ENCODE measurements at places on chromosomes 4 and X. TPM values are rescaled to one million over a fixed set of nuclear protein-coding genes. Genes with fewer than 3 reads are reported as not detected.

TSPAN6 gene
- total RNA-seq = 87.5 TPM

EDA gene
- 59.0 TPM for total RNA-seq

ABLIM2 gene
- total RNA-seq = 1.6 TPM

TGIF2LX gene
- not detected for total RNA-seq

BTC gene
- total RNA-seq = 0.24 TPM

CHIC1 gene
- 8.2 TPM for total RNA-seq

FAM50A gene
- total RNA-seq = 91.2 TPM

MPC1L gene
- total RNA-seq = not detected

USP51 gene
- total RNA-seq = 20.3 TPM

TBX22 gene
- total RNA-seq = 0.88 TPM

GRCh38 chr4:173763389-173763788, 233.4 kb upstream of the HAND2 start:
- no peaks in the 10 kb centered on the region for H3K27me3 ChIP-seq
- DNase-seq = no peak
- no peak overlapping the region for H3K27ac ChIP-seq
- no peaks in the 10 kb centered on the region for H3K4me1 ChIP-seq
- no peak overlapping the region for H3K4me3 ChIP-seq
- no peaks in the 10 kb centered on the region for H3K36me3 ChIP-seq

- no peaks in the 10 kb centered on the region for H3K4me1 ChIP-seq
- no peak for DNase-seq
- no peaks in the 10 kb centered on the region for H3K27me3 ChIP-seq
- H3K4me3 ChIP-seq = no peak overlapping the region
- H3K27ac ChIP-seq = no peak overlapping the region
Measured at GRCh38 chr4:14087921-14088320, 460.4 kb upstream of the BOD1L1 start.

DNA sequence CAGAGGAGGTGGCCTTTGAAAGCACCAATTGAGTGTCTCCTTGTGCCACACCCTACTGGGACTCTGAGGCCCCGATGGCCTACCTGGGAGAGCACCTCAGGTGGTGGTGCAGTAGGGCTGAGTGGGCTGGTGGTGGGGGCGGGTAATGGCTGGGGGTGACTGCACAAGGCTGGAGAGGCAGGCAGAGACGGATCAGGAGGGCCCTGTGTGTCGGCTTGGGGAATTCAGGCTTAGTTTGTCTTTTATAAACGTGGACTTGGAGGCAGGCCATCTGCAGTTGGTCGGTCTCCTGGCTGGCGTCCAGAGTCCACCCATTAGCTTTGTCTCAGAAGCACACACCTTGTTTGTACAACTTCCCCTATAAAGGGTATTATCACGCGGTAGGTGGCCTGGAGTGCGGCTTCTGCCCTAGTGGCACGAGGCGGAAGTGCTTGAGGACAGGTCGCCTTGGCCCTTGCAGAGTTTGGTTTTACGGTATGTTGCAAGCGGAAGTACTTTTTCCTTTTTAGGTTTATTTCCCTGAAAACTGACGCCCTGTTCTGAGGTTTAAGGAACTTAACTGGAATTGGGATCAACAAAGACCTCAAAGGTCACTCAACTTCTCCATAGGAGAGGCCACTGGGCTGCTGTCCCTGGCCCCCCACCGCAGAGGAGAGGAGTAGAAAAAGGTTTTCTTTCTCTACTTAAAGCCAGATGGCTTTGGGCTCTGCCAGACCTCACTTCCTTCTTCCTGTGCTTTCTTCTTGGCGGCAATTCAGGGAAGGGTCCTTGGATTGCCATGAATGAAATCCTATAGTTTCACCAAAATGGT, 8.0 kb downstream of the TBC1D14 start:
- H3K4me1 ChIP-seq = no peaks in the 10 kb centered on the region
- no peaks in the 10 kb centered on the region for H3K27me3 ChIP-seq
- peak; percentile 86 for DNase-seq
- no peak overlapping the region for H3K4me3 ChIP-seq
- no peak overlapping the region for H3K27ac ChIP-seq

GRCh38 chrX:103658681-103659433, 27.6 kb downstream of the MORF4L2 start:
- no peak for DNase-seq
- no peaks in the 10 kb centered on the region for H3K36me3 ChIP-seq
- H3K27ac ChIP-seq = no peak overlapping the region
- no peaks in the 10 kb centered on the region for H3K27me3 ChIP-seq
- no peaks in the 10 kb centered on the region for H3K4me1 ChIP-seq
- no peak overlapping the region for H3K4me3 ChIP-seq

DNA sequence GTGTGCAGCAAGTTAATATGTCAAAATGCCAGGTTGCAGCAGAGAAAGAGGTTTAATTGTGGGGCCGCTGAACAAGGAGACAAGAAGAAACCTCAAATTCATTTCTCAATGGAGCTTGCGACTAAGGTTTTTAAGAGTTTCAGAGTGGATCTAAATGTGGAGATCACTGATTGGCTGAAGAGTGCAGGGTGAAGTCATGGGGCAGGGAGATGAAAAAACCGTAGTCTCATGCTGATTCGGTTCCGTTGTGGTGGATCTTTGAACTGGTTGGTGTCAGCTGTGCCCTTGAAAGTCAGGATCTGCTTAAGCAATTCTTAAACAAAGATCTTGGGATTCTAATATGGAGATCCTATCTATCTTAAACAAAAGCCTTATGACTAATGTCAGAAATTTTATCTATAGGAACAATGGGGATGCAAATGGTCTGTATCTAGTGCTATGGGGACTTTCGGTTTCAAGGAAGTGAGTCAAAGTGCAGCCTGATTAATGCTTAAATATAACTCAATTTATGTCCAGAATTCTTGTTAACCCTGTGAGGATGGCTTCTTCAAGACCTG, 173.9 kb upstream of the CENPE start:
- no peak overlapping the region for H3K4me3 ChIP-seq
- no peaks in the 10 kb centered on the region for H3K4me1 ChIP-seq
- no peaks in the 10 kb centered on the region for H3K36me3 ChIP-seq

- peaks cover 16% of the 10 kb centered on the region for H3K4me1 ChIP-seq
- no peak overlapping the region for H3K4me3 ChIP-seq
- no peak for DNase-seq
Measured at GRCh38 chr4:159052315-159052714, 50.6 kb upstream of the RAPGEF2 start.

DNA sequence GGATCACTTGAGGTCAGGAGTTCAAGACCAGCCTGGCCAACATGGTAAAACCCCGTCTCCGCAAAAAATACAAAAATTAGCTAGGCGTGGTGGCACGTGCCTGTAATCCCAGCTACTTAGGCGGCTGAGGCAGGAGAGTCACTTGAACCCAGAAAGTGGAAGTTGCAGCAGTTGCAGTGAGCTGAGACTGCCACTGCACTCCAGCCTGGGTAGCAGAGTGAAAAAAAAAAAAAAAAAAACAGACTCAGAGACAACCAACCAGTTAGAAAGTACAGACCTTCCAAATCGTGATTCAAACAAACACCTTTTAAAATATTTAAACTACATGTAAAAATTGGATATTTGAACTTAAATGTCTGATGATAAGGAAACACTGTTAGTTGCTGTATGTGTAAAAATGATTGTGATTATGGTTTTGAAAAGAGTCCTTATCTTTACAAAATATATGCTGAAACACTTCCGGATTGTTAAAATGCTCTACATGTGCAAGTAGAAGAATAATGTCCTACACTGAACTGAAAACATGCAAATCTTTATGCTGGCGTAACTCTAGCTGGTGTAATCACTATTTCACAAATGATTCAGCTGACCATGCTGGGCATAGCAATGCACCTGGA, 37.8 kb downstream of the SH3KBP1 start:
- H3K27me3 ChIP-seq = no peaks in the 10 kb centered on the region
- H3K36me3 ChIP-seq = no peaks in the 10 kb centered on the region
- no peak for DNase-seq
- H3K4me3 ChIP-seq = no peak overlapping the region
- no peak overlapping the region for H3K27ac ChIP-seq

GRCh38 chr4:89324671-89325070, 17.1 kb upstream of the GPRIN3 start:
- no peaks in the 10 kb centered on the region for H3K36me3 ChIP-seq
- DNase-seq = no peak
- no peaks in the 10 kb centered on the region for H3K4me1 ChIP-seq
- no peak overlapping the region for H3K27ac ChIP-seq
- H3K4me3 ChIP-seq = no peak overlapping the region
- no peaks in the 10 kb centered on the region for H3K27me3 ChIP-seq

- H3K27me3 ChIP-seq = no peaks in the 10 kb centered on the region
- no peaks in the 10 kb centered on the region for H3K4me1 ChIP-seq
- DNase-seq = peak; percentile 58
Measured at GRCh38 chr4:60463857-60464502, 736.1 kb upstream of the ADGRL3 start.

GRCh38 chr4:139391731-139392130, 62.2 kb upstream of the RAB33B start:
- H3K4me3 ChIP-seq = no peak overlapping the region
- H3K27me3 ChIP-seq = no peaks in the 10 kb centered on the region
- no peak for DNase-seq
- H3K36me3 ChIP-seq = peaks cover 93% of the 10 kb centered on the region
- H3K27ac ChIP-seq = no peak overlapping the region

DNA sequence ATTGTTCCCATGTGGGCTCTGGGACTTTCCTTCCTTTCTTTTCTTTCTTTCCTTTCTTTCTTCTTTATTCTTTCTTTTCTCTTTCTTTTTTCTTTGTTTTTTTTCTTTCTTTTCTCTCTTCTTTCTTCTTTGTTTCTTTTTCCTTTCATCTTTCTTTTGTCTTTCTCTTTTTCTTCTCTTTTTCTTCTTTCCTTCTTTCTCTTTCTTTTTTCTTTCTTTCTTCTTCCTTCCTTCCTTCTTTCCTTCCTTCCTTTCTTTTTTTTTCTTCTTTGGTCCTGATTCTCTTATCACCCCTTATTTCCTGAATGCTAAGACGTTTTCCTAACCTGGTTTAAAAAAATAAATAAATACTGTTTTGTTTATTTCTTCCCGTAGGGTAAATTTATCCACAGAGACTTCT, 93.2 kb downstream of the CRLF2 start:
- DNase-seq = no peak
- H3K36me3 ChIP-seq = no peaks in the 10 kb centered on the region
- no peak overlapping the region for H3K27ac ChIP-seq
- no peaks in the 10 kb centered on the region for H3K4me1 ChIP-seq
- no peak overlapping the region for H3K4me3 ChIP-seq

- no peaks in the 10 kb centered on the region for H3K4me1 ChIP-seq
- H3K36me3 ChIP-seq = peaks cover 4% of the 10 kb centered on the region
- H3K27me3 ChIP-seq = no peaks in the 10 kb centered on the region
- no peak overlapping the region for H3K27ac ChIP-seq
Measured at GRCh38 chr4:5618051-5618960, 90.1 kb downstream of the EVC2 start.

GRCh38 chrX:63737131-63737921, 47.7 kb downstream of the ARHGEF9 start:
- H3K4me3 ChIP-seq = no peak overlapping the region
- no peaks in the 10 kb centered on the region for H3K4me1 ChIP-seq
- H3K36me3 ChIP-seq = no peaks in the 10 kb centered on the region
- H3K27ac ChIP-seq = no peak overlapping the region

DNA sequence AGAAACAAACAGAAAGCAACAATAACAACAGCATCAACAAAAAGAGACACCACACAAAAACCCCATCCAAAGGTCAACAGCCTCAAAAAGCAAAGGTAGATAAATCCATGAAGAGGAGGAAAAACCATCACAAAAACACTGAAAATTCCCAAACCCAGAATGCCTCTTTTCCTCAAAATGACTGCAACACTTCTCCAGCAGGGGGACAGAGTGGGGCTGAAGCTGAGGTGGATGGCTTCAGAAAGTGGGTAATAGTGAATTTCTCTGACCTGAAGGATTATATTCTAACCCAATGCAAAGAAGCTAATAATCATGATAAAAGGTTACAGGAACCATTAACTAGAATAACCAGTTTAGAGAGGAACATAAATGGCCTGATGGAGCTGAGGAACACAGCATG, 888.2 kb downstream of the RAB28 start:
- no peak overlapping the region for H3K27ac ChIP-seq
- no peak overlapping the region for H3K4me3 ChIP-seq
- no peaks in the 10 kb centered on the region for H3K36me3 ChIP-seq

GRCh38 chrX:23554304-23554703, 113.0 kb upstream of the PRDX4 start:
- no peak for DNase-seq
- no peaks in the 10 kb centered on the region for H3K4me1 ChIP-seq
- no peaks in the 10 kb centered on the region for H3K36me3 ChIP-seq
- no peak overlapping the region for H3K4me3 ChIP-seq

DNA sequence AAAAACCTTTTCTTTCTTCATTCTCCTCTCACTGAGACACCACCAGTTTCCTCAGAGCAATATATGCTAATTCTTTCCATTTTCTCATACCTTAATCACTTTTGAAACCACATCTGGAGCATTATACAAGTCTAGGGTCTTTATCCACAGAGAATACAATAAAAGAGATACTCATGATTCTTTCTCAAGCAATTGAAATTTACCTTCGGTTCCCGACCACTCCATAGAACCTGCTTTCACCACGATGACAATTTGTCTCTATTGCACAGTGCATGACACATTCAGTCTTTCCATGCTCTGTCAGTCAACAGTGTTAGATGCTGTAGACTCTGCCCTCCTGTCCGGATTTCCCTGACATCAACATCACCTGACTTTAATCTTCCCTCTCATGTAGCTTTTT, 409.3 kb upstream of the NWD2 start:
- no peaks in the 10 kb centered on the region for H3K27me3 ChIP-seq
- peaks cover 7% of the 10 kb centered on the region for H3K4me1 ChIP-seq

- no peak overlapping the region for H3K4me3 ChIP-seq
- no peaks in the 10 kb centered on the region for H3K27me3 ChIP-seq
- H3K4me1 ChIP-seq = no peaks in the 10 kb centered on the region
- H3K27ac ChIP-seq = no peak overlapping the region
- H3K36me3 ChIP-seq = no peaks in the 10 kb centered on the region
- no peak for DNase-seq
Measured at GRCh38 chrX:135114392-135114791, 5.9 kb downstream of the ETDB start.

- no peaks in the 10 kb centered on the region for H3K36me3 ChIP-seq
- no peak overlapping the region for H3K4me3 ChIP-seq
- no peaks in the 10 kb centered on the region for H3K27me3 ChIP-seq
- DNase-seq = no peak
Measured at GRCh38 chr4:10664408-10664807, 20.2 kb downstream of the CLNK start.

DNA sequence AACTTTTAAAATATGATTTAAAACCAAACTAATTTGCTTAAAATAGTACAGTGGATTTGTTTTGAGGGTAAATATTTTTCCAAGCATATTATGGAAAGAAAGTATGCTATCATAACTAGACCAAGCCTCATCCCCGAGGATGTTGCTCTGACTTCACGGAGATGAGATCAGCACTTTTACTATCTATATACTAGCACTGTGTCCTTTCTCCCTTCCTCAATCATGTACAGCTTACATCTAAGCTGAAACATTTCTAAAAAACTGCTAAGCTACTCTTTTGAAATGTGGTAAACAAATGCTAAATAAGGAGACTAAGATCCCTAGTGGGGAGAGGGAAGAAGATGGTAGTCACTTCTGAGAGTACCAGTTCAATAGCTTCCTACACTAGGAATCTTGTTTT, 23.8 kb downstream of the AMMECR1 start:
- H3K36me3 ChIP-seq = peaks cover 46% of the 10 kb centered on the region
- H3K27me3 ChIP-seq = no peaks in the 10 kb centered on the region
- no peaks in the 10 kb centered on the region for H3K4me1 ChIP-seq
- no peak overlapping the region for H3K4me3 ChIP-seq
